ENCODE measurements at places on chromosomes 12 and 14.

- DNase-seq, result no peak
These were observed 39.2 kb downstream of the BCAT1 start for GRCh38 chr12:24909667-24910066.

DNA sequence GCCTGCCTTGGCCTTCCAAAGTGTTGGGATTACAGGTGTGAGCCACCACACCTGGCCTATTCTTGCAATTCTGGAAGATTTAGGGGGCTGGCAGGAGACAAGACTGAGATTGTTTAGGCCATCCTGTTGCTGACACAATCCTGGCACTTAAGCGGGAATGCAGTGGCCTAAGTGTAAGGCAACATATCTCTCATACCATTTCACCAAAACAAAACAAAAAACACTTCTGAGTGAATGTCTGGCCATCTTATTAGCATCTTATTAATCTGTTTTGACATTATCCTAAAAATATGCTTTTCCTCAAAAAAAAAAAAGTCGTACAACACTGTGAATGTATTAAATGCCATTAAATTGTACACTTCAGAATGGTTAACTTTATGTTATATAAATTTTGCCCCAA is 67.6 kb downstream of the DENND5B start:
- DNase-seq, result no peak

- DNase-seq, result no peak
These were observed 23.4 kb upstream of the EID3 start for GRCh38 chr12:104280111-104280510.

DNA sequence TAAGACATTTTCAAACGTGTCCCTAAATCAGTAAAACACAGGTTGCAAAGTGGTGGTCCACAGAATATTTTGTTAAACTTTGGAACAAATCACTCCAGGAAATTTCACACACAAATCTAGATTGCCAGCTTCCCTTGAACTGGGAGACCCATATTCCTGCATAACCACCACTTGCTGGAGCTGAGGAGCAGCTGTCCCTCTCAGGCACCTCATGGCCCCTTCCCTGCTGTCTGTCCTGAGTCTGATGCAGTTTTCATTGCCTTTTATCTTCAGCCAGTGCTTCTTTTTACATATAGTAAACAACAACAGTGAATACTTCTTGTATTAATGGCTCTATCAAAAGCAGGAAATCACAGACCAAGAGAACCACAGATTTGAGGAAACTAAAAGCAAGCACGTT is 289.3 kb downstream of the MED13L start:
- DNase-seq, result no peak
